Fibroblast of mammary gland (primary cell): ENCODE measurements at places on chromosomes 1 and 21.

DNA sequence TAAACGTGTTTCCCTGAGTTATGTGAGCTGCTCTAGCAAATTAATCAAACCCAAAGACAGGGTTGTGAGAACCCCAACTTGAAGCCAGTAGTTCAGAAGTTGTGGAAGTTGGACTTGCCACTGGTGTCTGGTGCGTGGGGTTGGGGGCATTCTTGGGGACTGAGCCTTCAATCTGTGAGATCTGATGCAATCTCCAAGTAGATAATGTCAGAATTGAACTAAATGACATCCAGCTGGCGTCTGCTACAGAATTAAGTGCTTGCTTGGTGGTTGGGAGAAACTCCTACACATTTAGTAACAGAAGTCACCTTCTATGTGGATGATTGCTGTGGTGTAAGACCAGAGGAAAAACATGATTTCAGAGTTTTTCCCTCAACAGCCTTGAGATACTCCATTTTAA, 207.4 kb downstream of the FGGY start:
- DNase-seq: no peak

- DNase-seq: no peak
Observed at GRCh38 chr1:58287894-58288623, 258.5 kb downstream of the OMA1 start.

DNA sequence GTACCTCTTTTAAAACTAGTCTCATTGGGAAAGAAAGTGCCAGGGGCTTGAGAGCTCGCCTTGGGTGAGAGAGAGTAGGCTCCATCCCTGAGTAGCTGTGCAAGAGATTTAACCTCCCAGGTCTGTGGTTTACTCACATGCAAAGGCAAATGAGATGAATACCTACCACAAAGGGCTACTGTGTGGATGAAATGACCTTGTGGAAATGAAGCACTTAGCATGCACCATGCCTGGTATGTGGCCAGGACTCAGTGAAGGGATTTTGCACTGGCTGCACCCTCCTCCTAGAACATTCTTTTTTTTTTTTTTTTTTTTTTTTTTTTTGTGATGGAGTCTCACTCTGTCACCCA, 120.3 kb downstream of the PROX1 start:
- DNase-seq: no peak

DNA sequence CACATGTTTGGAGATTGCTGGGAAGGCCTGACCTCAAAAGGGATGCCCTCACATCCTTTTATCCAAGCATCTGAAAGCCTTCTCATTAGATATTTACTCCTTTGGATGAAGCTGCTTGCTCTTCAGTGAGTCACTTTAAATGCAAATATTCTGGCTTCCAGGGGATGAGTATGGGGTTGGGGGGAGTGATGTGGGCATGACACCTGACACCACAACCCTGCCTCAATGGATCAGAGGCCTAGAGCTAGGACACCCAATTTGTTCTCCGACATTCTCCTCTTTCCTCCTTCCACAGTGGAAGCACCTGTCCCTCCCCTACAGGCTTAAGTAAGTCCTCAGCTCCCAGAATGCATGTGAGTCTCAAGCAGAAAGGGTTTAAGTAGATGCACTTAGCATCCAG, 238.3 kb downstream of the OMA1 start:
- DNase-seq: no peak

DNA sequence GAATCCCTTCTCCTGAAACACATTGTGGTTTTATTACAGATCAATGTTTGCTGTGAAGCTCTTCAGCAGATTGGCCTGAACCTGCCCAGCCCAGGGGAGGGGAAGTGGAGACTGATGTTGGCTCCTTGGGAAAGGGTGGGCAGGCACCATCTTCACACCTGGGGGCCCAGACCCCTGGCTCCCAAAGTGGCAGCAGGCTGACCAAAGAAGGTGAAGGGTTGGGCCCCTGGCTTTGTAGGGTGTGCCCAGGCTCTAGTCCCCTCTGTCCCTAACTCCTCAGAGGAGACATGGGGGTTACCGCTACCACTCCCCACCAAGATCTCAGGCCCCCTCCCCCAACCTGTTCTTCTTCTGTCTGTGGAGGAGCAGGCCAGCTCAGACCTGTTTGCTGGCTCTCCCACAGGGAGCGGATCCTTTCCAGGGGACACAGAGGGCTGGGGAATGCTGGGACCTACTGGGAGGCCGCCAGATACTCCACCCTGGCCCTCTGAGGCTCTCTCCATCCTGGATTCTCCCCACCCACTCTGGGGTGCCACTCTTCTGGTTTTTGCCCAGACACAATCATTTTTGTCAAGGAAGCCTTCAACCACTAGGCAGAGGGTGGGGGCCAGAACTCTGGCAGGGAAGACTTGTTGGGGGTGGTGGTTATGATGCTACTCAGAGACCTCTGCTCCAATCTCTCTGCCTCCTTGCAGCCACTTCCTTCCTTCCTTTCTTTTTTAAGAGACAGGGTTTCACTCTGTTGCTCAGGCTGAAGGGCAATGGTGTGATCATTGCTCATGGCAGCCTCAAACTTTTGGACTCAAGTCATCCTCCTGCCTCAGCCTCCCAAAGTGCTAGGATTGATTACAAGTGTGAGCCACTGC, 5.0 kb upstream of the EFNA3 start:
- no peak for DNase-seq

GRCh38 chr1:6867729-6868659, 82.7 kb downstream of the CAMTA1 start:
- no peak for DNase-seq

GRCh38 chr1:147735423-147735822, 25.0 kb downstream of the GJA5 start:
- no peak for DNase-seq
